ENCODE measurements at places on chromosomes 2 and 18. TPM values are rescaled to one million over a fixed set of nuclear protein-coding genes. Genes with fewer than 3 reads are reported as not detected.

The REEP1 gene
- polyA plus RNA-seq = 111 TPM

GRCh38 chr2:225040856-225041206 lies 1.4 kb downstream of the DOCK10 start:
- no peak for DNase-seq

GRCh38 chr2:136932700-136933099 lies 167.4 kb downstream of the THSD7B start:
- DNase-seq = no peak

DNA sequence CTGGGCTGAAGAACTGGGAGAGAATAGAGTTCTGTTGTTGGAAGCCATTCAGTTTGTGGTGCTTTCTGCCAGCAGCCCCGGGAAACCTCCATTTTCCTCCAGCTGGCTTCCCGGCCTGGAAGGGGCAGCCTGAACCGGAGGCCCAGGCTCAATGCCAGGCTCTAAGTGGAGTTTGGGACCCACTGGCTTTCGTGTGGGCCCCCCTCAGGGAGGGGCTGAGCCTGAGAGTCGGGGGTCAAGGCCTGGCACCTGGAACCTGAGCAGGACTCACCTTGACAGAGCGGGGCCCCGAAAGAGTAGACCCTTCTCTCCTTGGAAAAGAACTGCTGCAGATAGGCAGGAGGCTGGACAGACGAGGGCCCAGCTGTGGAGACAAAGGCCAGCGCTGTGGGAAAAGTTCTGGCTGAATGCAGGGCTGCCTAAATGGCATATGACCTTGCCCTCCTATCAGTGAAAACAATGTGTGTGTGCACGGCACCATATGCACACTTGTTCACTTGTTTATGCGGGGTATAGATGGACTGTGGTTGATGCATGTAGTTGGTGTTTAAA lies 34.8 kb upstream of the ASB18 start:
- no peak for DNase-seq

- DNase-seq = no peak
Measured at GRCh38 chr18:63823516-63824219, 48.5 kb downstream of the SERPINB7 start.

DNA sequence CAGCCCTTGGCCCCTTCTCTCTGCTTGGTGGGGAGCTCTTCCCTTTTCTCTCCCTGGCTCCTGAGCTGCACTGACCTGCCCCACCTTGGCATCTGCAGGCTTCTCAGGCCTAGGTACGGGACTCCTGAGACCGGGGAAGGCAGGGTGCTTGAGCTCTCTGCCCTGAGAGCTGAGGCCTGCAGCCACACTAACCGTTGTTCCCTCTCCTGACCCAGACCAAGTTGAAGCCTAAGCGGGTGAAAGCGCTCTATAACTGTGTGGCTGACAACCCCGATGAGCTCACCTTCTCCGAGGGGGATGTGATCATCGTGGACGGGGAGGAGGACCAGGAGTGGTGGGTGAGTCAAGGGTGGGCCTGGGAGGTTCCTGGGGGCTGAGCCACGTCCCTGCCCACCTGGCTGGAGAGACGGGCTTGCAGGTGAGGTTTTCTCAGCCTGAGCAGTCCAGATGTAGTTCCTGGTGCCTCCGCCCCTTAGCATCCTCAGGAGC lies 22.2 kb downstream of the ITGB1BP1 start:
- no peak for DNase-seq

DNA sequence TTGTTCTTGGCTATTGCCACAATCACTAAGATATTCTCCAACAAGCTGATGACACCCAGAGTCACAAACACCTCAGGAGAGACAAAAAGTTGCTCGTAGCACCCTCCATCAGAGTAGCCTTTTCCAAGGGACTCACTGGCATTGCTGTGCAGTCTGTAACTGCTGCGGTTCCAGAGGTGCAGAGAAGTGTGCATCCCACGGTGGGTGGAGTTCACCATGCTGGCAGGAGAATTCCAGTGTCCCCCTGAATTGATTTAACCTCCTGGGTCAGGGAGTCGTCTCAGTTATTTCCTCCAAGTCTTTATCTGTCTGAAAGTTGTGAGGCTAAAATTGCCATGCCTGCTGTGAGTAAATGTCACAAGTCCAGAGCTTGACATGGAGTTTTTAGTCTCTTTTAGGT lies 443 bp downstream of the MC4R start:
- no peak for DNase-seq

DNA sequence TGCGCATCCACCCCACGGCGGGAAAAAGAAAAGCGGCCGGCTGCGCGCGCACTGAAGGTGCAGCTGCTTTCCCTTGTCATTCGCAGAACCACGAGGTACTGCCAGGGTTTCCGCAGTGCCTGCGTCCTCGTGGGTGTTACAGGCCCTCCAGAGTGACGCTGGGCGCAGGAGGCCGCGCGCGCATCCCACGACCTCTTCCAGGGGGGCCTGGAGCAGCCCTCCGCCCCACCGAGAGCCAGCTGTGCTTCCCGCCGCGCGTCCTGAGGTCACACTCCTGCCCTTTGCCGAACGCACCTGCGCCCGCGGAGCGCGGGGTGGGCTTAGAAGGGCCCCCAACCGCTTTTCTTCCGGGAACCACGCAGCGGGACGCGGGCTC lies 378 bp upstream of the IAH1 start:
- DNase-seq = peak; percentile 25

The MAB21L4 gene
- not detected for polyA plus RNA-seq

DNA sequence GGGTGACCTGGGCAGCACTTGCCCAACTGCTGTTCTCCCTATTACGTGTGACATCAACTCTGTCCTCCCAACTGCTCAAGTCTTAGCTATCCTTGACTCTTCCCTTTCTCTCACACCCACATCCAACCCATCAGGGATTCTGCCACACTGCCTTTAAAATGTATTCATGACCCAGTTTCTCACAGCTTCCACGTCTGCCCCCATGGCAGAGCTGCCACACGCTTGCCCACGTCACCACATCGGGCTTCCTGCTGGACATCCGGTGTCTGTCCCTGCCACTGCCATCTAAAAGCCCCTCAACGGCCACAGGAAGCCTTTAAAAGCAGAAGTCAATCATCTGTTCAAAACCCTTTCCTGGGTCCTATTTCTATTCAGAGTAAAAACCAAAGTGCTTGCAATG lies 233.1 kb upstream of the POU3F3 start:
- DNase-seq = no peak

DNA sequence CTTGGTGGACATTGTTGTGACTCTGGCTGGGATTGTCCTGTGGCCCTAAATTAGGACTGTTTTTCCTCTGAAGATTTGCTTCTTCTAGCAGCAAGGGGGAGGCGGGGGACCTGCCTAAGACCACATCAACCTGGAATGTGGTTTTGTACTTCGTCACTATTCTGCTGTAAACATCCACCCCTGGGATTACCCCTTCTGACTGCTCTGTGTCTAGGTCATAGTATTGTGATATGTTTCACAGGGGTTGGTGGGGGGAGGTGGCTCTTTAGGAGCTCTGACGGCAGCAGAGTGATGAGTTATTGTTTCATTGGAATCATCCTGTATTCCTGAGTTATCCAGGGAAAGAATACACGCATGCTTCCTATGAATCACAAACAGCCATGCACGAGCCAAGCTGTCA lies 226.4 kb upstream of the MYT1L start:
- DNase-seq = no peak

The ASB18 gene
- polyA plus RNA-seq = 5.2 TPM

DNA sequence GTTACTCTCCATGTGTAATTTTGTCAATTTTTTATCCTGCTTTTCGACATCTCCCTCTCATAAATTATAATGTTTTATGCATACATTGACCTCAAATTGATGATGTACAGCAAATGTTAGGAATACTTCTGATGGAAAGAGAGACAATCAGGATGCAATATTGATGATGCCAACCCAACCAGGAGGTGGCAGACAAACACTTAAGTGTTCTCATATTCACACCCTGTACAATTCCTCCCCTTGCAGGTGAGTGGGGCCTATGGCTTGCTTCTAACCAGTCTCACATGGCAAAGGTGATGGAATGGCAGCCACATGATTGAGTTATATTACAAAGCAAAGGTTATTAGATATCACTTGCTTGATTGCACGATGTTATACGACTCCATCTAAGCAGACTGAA lies 594.3 kb upstream of the REG3G start:
- no peak for DNase-seq

DNA sequence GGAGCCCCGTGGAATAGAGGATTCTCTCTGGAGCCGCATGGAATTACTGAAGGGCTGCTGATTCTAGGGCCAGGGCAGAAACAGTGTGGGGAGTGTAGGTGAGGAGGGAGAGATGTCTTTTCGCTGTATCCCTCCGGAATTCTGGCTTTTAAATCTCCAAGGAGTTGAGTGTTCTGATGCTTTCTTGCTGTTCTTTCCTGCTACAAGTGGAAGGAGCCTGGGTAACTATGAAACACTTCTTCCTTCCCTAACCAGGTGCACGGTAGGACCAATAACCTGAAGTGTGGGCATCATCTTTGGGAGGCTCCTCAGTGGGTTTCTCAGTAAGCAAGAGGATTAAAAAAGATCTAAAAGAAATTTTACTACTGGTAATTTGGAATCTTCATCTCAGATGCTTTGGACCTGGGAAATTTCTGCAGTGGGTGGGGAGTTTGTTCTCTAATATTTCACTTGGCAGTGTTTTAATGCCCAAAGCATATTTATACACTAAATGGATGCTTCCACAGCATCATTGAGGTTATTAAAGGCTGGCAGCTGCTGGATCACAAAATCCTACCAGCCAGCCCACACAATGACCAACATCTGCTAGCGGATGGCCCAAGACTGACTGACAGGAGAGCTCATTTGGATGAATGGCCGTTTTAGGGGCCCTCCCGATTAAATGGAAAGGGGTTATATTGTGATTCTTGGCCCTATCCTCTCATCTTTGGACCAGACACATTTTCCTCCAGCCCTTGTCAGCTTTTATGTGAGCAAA lies 2.1 kb downstream of the EML6 start:
- no peak for DNase-seq

GRCh38 chr18:62107881-62108280 lies 79.0 kb downstream of the PIGN start:
- DNase-seq = no peak

DNA sequence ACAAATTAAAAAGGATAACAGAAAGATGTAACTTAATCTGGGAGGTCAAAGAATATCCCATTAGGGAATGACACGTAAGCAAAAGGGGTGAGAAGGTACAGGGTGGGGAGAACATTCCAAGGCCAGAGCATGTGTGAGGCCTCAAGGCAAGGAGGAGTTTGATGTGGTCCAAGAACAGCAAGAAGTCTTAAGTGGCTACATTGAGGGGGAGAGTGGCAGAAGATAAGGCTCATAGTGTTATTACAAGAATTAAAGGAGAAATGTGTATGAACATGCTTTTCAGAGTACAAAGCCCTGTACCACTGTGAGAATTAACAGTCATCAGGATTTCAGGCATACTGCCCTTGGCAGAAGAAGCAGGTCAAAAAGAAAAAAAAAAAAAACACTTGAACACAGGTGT lies 174.4 kb upstream of the ERBB4 start:
- no peak for DNase-seq

The STAM2 gene
- 26.9 TPM for polyA plus RNA-seq

GRCh38 chr18:73717570-73717969 lies 430.1 kb downstream of the FBXO15 start:
- DNase-seq = no peak

- no peak for DNase-seq
Measured at GRCh38 chr2:5845798-5846330, 153.7 kb downstream of the SOX11 start.

- no peak for DNase-seq
Measured at GRCh38 chr2:142777742-142778141, 99.7 kb upstream of the KYNU start.

DNA sequence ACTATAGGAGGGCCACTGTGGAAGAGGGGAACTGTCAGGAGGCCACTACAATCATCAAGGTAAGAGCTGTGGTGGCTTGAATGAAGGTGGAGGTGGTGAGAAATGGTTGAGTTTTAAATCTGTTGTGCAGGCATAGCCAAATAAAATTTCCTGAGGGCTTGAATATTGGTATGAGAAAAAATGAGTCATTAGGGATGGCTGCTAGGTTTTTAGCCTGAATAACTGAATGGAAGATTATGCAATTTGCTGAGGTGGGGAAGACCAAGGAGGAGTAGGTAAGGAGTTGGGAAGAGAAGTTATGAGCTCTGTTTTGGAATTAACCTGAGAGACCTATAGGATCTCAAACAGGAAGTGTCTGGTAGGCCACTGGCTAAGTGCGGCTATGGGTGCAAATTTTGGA lies 84.0 kb downstream of the KLHL14 start:
- DNase-seq = no peak

DNA sequence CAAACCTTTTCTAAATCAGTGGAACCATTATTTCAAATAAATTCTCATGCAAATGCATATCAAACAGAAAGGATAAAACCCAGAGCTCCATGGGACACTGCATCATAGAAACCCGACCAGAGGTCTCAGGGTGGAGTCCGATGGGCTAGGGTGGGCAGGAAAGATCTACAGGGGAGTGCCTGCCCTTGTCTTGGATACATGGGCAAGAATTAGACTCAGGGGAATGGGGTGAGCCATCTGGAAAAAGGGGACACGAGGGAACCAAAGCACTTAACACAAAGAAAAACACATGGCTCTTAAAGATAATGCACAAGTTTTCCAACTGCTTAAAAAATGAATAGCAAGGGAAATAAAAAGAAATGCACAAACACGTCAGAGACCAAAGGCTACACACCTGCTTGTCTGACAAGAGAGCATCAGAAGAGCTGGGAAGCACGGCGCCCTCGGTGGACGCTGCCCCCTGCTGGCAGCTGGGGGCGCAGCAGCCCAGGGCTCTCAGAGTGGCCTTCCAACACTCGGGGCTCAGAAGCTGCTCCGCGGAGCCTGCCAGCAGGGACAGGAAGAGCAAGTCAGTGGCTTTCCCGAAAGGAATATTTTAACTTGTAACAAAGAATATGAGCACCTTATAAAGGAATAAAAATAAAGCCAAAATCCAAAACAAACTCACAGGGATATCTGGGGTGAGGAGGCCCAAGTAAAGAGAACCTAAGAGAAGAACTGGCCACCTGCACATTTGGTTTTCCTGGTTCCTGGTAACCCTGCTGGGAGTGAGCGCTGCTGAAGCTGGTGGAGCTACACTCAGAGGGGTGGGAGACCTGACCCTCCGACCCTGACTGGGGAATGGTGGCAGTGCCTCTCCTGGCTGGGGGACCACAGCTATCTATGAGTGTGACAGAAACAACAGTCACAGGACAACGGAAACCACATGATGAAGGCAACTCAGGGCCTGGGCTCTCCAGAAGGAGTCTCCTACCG lies 54.5 kb downstream of the SIGLEC15 start:
- DNase-seq = peak; percentile 73
